HepG2 (cell line): ENCODE measurements at places on chromosomes 7 and 10. TPM values are rescaled to one million over a fixed set of nuclear protein-coding genes. Genes with fewer than 3 reads are reported as not detected.

DNA sequence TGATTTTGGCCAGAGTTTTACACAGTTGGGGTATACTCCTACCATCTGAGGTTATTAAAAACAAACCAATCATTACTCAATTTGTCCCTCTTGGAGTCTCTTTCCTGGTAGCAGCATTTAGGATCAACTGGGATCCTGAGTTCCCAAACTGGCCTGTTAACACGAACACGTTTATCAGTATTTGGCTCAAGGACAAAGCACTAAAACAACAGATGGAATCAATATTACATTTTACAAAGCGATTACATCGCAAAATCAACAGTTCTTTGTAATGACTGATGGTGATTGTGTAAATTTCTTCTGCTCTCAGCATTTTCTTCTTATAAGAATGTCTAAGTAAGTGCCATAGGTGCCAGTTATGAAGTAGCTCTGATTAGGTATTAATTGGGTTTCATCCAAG, 582.9 kb upstream of the ANKRD30A start:
- no peak overlapping the region for H3K4me3 ChIP-seq
- H3K27ac ChIP-seq = no peak overlapping the region
- no peaks in the 10 kb centered on the region for H3K27me3 ChIP-seq
- DNase-seq = no peak
- no peaks in the 10 kb centered on the region for H3K36me3 ChIP-seq

Gene OR2A2
- total RNA-seq = not detected in 2 replicates

- no peak for DNase-seq
- no peak overlapping the region for H3K4me3 ChIP-seq
- H3K36me3 ChIP-seq = no peaks in the 10 kb centered on the region
Measured at GRCh38 chr10:105207476-105207995, 566.4 kb downstream of the SORCS3 start.

Gene KCND2
- not detected in 2 replicates for total RNA-seq

- H3K36me3 ChIP-seq = peaks cover 10% of the 10 kb centered on the region
- peaks cover 60% of the 10 kb centered on the region for H3K4me1 ChIP-seq
- H3K27ac ChIP-seq = no peak overlapping the region
- no peak for DNase-seq
- H3K27me3 ChIP-seq = no peaks in the 10 kb centered on the region
- H3K4me3 ChIP-seq = no peak overlapping the region
Measured at GRCh38 chr7:2837496-2837895, 6.6 kb downstream of the GNA12 start.
